ENCODE measurements at places on chromosomes 5 and 9.

- no peak for DNase-seq
Observed at GRCh38 chr9:5650356-5651105, 21.6 kb downstream of the RIC1 start.

GRCh38 chr5:57231607-57232006, 57.7 kb downstream of the GPBP1 start:
- DNase-seq = no peak

DNA sequence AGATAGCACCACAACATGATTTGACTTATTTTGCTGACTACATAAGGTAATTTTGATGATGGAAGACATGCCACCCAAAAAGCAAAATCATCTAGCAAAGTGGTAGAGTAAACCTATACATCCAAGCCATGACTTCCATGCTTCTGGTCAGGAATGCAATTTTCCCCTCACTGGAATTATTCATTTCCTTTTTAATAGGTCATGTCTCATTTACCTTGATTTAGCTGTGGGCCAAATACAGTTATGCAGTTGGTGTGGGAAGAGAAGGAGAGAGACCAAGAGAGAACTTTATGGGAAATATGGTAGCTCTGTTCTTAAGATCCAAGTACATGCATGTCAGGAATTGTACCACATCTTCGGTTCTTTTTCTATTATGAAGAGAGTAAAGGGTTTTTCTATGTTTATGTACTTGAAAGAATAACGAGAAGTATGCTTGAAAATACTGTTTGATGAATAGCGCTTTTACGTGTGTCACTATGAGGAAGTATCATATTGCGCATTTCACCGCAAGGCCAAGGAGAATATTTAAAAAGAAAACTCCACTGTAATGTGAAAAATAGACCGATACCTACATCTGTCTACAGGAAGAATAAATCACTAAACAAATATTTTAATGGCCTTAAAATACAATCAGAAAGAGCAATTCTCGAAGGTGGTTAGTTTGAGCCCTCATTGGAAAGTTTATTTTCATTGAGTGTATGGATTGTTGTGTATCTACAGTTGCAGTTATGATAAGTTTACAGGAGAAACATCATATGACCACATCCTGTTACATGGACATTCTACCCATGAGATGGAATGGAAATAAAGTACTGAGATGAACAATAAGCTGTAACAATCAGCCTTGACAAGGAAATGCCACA, 134.0 kb downstream of the FOXD1 start:
- DNase-seq = no peak

DNA sequence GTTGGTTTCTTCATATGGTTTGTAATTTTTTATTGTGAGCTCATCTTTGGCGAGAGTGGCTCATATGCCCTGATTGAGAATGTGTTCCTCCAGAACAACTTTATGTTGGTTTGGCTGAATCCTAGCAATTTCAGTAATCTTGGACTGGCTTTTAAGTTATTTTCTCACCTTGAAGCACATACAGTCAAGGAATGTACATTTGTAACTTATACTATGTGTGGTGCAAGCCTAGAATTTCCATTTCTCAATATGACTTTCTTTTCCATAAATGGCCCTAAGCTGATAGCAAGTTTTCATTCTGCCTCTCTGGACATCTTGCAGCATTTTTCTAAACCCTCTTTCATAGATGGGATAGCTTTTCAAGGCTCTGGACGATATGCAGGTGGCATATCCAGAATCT, 247.5 kb downstream of the DOCK8 start:
- DNase-seq = no peak

DNA sequence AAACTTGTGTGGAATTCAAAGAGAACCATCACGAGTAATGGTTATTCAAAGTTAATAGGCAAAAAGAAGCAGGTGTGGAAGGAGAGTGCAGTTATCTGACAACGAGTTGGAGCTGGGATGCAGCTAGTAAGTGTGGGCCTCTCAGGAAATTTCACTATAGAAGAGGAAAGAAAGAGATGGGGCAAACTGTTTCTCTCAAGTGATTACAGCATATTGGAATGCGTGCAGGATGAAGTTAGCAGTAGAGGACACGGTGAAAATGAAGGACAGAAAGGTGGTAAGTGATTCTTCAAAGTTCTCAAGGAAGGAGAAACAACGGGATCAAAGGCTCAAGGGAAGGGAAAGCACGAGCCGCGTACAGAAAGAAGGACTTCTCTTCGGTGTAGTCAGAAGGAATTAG, 84.0 kb downstream of the ADAMTS12 start:
- no peak for DNase-seq

DNA sequence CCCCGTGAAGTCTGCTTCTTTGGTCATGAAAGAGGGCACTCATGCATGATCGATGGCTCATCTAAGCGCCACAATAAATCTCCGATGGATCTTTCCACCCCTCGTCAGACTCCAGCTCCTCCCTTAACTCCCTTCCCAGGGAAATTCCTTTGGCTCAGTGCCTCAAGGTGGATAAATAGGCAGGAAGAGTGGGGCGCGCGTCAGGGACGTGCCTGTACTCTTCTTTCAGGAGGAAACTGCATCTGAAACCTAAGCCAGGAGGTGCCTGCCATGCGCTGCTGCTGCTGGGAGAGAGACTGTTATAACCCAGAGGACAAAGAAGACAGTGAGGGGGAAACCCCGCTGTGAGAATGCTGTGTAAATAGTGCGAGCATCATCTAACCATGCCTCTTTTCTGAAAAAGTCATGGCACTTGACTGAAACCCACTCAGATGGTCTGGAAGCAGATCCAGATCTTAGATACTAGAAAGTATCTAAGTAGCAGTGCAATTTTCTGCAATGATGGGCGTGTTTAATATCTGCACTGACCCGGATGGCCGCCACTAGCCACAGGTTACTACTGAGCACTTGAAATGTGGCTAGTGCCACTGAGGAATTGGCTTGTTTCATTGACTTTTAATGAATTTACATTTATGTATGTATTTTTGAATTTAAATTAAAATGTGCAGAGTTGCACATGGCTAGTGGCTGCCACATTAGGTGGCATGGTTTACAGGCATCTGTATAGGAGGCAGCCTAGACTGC, 120.3 kb upstream of the BASP1 start:
- DNase-seq = no peak

GRCh38 chr5:6361101-6361500, 17.2 kb downstream of the MED10 start:
- no peak for DNase-seq

DNA sequence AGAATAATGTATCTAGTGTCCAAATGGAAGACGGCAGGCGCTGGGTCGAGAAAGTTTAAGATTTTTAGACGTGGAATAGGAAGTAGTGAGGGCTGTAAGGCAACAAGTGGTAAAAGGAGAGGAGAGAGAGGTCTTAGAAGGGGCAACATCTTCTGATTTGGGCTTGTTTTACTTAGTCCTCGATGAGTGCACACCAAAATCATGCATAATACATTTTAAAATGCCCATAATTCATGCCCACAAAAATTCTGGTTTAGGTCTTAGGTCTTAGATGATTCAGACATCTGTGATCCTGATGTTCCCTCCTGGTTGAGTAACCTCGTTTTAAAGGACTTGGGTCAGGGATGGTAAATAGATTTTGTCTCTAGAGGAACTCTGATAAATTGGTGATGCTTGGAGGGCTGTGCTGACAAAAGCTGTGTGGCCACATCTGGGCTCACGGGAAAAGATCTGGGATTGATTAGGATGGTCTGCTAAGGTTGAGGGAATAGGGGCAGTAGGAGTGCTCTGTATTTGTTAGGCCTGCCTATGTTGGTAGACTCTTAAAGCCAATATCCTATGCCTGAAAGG, 476.3 kb downstream of the CCDC171 start:
- DNase-seq = no peak

DNA sequence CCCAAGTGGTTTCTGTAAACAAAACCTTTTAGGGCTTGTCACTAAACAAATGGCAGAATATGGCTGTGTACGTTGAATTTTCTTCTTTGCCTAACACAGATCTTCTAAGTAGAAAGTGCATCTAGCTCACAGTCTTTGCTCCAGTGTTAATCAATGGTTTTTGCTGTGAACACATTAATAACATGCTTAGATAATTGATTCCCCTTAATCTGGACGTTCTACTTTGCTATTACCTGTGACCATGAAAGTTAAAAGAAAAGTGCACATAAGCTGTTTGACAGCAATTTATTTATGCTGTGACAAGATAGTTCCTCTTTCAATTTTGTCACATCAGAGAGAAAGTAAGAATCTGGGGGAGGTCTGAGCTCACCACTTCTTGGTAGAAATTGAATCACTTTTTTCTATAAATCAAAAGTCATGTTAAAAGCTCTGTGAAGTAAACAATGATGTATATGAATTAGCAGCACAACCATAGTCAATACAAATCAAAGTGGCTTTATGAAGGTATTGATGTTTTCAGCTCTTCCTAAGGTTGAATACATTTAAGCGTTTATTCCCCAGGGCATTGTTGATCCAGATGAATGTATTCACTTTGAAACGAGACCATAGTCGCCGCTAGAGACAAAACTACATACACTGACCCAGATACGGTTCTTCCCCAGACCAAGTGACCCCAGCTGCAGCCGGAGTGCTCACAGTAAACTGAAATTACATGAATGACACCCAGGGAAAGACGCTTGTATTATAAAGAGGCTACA, 174.6 kb upstream of the ZNF608 start:
- DNase-seq = no peak

GRCh38 chr9:114894206-114894605, 36.2 kb downstream of the TNFSF8 start:
- no peak for DNase-seq

DNA sequence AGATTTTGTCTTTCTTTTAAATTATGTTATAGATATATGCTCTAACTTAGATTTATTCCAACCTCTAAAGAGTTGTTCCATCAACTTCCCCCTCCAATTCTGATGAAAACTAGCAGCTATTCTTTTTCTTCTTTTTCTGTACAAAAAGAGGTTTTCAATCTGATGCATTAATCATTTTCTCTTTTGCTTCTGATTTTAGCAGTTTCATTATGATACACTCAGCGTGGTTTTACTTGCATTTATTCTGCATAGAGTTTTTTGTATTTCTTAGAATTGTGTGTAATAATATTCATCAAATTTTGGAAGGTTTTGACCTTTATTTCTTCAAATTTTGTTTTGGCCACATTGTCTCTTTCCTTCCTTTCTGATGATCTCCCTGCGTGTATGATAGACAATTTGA, 968.1 kb upstream of the CDH18 start:
- no peak for DNase-seq

GRCh38 chr5:29037716-29038115, 1999.3 kb upstream of the CDH9 start:
- DNase-seq = no peak

GRCh38 chr5:8363138-8363537, 494.2 kb downstream of the MTRR start:
- DNase-seq = no peak

- DNase-seq = no peak
Observed at GRCh38 chr5:81785322-81785721, 34.4 kb upstream of the SSBP2 start.

DNA sequence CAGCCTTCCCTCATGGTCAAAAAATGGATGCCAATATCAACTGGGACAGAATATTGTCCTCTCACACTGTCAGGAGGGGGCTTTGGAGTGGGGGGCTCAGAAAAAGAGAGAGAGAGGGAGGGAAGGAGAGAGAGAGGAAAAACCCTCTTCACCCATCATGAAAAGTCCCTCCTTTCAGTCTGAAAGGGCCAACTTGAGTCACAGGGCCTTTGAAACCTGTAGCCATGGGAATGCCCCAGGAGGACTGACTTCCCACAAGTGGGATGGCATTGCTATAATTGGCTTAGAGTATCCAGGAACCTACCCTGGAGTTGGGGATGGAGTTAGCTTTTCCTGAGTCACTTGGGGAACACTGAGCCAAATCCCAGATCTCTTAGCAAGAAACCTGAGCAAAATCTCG, 41.2 kb downstream of the DNAJC21 start:
- no peak for DNase-seq

GRCh38 chr5:67206461-67206860, 9.9 kb upstream of the CD180 start:
- DNase-seq = no peak

DNA sequence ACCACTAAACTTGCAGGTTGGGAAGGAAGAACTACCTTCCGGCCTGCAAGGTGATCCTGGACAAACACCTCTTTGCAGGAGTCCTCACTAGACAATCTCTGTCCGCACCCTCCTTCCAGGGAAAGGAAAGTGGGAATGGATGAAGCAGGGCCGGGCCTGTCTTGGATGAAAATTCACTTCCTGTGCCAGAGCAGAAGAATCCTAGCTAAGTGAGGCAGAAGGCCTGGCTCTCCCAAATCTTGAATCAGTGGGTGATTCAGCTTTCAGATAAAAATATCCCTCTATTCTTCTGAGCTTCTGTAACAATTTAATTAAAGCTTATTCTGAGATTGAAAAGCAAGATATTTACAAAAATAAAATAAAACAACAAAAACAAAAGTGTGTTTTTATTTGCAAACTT, 281.9 kb upstream of the TLE4 start:
- DNase-seq = no peak

DNA sequence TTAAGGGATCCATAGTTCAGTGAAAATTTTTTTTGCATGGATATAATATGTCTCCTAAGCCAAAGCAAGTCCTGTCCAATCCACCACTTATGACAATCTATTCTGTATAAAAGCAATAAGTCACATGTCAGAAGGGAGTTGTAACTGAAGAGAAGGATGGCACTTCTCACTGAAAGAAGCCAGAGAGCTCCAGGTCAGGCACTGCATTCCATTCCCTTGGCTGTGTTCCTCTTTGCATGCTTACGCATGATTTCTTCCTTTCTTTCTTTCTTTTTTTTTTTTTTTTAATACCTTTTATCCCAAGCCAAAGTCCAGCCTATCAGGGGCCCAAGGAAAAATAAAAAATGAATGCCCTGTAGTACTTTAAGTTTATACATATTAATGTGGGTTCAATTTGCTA, 39.8 kb downstream of the MAMDC2 start:
- no peak for DNase-seq

DNA sequence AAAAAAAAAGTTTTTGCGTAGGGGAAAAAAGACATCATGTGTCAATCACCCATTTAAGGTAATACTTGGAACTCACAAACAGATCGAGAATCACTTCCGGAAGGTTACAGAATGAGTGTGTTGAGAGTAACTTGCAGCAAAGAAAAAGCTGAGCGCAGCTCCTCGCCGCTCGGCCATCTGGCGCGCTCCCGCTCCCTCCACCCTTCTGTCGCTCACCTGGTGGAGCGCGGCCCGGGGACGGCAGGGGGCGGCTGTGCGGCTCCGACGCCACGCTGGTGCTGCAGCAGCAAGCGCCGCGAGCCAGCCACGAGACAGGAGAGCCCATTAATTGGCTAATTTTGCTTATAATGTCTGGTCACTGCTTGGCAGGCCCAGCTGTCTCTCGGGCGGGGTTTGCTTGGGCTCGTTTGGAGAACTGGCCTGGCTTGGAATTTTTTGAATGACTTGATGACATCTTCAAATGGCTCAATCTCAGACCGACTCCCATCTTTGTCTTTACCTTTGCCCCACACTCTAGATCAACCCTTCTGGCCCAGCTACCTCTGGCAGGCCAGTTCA, 601.8 kb downstream of the CCDC171 start:
- no peak for DNase-seq

- no peak for DNase-seq
Observed at GRCh38 chr9:69500896-69501295, 171.3 kb downstream of the APBA1 start.

All from smooth muscle cell of the brain vasculature (primary cell).